ENCODE measurements at places on chromosomes 1 and 21.

- DNase-seq, result no peak
Measured at GRCh38 chr1:238674316-238674715, 712.1 kb upstream of the CHRM3 start.

- DNase-seq, result no peak
Measured at GRCh38 chr1:41409825-41410224, 48.6 kb downstream of the FOXO6 start.

- no peak for DNase-seq
Measured at GRCh38 chr1:10655002-10655401, 141.4 kb downstream of the CASZ1 start.

GRCh38 chr1:150575072-150575489 lies 4.3 kb downstream of the MCL1 start:
- no peak for DNase-seq

GRCh38 chr1:101162300-101162699 lies 74.5 kb upstream of the S1PR1 start:
- DNase-seq, result no peak

DNA sequence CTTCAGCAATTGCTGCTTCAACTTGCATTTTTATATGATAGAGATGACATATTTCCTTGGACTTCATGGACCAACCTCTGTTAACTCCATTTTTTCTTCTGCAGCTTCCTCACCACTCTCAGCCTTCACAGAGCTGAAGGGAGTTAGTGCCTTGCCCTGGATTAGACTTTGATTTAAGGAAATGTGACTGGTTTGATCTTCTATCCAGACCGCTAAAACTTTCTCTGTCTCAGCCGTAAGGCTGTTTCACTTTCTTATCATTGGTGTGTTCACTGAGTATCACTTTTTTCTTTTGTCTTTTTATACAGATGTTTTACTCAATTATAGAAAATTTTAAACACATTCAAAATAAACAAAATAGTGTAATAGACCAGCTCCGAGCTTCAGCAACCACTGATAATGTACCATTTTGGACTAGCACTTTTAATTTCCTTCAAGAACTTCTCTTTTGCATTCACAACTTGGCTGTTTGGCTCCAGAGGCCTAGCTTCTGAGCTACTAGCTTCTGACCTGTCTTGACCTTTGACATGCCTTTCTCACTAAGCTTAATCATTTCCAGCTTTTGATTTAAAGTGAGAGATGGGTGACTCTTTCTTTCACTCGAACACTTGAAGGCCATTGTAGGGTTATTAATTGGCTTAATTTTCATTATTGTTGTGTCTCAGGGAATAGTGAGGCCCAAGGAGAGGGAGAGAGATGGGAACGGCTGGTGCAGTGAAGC lies 9.3 kb downstream of the NEK7 start:
- DNase-seq, result no peak

- no peak for DNase-seq
Measured at GRCh38 chr1:243435836-243436235, 180.0 kb downstream of the SDCCAG8 start.

DNA sequence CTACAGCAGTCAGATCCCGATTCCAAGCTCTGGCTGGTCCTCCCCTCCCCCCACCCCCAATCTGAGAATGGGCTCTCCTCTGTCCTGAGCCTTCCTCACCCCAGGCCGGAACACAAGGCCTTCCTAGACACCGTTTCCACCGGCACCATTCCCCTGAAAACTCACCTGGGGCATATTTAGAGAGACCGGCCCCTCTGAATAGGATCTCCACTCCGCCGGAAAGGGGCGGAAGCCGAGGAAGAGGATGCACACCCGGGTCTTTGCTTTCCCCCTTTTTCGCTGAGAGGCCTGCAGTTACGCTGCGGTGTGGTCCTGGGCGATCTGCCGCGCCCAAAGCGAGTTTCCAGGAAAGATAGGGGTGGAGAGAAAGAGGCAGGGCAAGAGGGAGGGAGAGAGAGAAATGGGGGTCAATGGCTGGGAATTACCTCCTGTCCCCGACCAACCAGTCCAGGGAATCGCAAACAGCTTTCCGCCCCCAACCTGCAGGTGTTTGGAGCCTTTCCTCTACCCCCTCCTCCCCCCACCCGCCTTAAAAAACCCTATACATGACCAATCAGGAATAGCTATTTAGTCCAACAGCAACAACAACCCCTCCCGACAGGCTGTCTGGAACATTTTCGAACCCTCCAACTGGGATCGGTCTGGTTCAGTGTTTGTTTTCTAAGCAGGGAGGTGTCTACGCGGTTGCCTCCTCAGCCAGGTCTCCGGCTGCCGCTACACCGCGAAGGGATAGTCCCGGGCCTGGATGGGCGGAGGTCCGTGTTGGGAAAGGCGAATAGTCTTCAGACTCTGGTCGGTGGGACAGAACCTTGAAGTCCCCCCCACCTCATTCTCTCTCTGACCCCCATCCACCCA lies 2.8 kb downstream of the TAL1 start:
- no peak for DNase-seq

DNA sequence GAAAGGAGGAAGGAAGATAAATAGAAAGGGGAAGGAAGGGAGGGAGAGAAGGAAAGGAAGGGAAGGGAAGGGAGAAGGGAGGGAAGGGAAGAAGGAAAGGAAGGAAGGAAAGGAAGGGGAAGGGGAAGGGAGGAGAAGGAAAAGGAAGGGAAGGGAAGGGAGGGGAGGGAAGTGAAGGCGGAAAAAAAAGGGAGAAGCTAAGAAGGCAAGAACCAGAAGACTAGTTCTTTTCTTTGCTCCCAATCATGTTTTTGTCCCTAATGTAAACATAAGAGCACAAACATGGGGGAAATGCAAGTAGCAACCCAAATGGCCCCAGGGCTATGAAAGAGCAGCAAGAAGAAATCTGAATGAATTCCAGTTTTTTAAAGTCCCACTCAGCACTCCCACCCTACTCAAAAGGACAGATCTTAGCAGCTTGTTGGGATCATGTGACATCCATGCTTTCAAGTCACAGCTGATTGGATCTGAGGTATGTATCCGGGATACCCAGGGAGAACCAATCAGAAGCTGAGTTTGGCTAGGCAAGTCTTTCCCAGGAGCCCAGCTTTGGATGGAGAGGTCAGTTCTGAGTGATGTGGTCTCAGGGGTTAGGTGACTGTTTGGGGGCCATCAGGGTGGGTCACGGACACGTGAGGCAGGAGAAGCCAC lies 24.2 kb upstream of the FHAD1 start:
- DNase-seq, result no peak

DNA sequence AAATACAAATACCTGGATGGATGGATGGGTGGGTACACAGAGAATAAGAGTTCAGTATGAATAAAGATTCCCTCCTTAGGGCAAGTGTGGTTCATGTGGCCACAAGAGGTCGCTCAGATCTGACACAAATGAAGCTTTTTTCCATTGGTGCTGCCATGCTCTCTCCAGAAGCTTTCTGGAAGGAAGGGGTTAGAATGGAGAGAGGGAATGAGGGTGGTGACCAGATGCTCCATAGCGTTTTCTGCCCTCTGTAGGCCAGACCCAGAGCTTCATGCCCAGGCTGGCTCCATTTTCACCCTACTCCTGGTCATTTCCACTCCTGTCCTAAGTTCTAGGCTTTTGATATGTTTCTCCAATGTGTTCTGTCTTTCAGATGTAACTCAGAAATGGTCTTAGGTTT lies 3.3 kb upstream of the FCRL6 start:
- peak; percentile 51 for DNase-seq

DNA sequence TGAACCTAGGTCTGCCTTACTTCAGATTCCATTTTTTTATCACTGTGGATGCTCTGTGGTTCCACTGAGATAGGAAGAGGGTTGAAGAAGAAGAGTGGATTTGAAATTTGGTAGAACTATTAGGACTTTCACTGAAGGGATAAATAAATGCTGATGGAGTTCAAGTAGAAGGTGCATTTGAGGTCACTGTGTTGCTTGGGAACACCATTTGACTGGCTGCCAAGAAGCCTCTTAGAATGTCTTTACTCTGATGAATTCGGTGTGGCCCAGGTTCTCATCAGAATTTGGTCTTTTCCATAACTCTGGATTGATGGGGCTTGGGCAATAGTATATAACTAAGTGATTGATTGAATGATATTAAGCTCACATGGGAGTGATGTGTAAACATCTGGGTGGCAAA lies 11.9 kb downstream of the XPR1 start:
- no peak for DNase-seq

DNA sequence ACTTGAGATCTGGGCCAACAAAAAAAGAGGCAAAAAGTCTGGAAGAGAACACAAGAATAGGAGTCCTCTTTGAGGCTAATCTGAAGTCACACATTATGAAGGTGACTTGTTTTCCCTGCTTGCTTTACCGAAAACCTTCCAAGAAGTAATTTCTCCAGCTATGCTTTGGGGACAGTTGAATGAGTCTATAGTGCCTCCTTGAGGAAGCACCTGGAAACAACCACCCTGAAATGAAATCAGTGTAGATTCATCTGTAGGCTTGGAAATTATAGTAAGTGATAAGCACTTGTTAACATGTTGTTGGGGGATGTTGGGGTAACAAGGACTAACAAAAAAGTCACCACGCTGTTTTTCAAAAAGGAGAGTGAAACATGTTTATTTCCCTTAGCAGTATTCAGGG lies 23.4 kb upstream of the RPTN start:
- DNase-seq, result no peak

GRCh38 chr1:233180641-233181364 lies 114.7 kb downstream of the PCNX2 start:
- no peak for DNase-seq

GRCh38 chr1:167905182-167905581 lies 8.8 kb downstream of the ADCY10 start:
- no peak for DNase-seq

GRCh38 chr1:247551721-247552120 lies 2.8 kb downstream of the GCSAML start:
- no peak for DNase-seq

DNA sequence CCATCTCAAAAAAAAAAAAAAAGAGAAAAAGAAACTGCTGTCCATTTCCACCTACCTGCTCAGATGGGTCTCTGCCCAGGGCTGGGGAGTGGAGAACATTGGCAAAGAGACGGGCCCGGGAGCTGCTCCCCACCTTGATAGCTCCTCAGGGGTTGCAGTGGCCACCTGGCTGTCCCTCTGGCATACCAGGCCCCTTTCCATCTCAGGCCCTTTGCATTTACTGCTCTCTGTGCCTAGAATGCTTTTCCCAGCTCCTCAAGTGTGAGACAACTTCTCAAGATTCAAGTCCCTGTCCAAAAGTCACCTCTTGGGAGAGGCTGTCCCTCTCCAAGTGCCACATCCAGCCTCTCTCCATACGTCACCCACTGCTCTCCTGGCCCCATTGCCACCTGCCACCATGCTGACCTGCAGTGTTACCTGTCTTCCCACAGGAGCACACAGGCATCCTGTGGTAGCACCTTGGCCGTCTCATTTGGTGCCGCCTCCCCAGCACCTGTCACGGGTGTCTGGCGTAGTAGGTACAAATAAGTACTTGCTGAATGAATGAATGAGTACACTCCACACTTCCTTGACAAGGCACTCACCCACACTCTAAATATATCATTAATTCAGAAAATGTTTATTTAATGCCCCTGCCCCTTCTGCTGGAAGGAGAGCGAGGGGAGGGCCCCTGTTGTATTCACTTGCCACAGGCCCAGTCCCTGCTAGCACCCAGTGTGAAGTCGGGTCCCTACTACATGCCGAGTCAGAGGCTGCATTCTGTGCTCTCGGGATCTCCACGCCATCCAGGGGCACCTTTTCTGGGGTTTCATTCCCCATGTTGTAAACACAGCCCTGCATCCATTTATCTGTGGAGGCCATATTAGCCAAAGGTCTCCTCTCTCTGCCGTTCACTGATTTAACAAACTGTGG lies 48.8 kb downstream of the DISP3 start:
- DNase-seq, result no peak

GRCh38 chr1:241825581-241825980 lies 22.4 kb upstream of the EXO1 start:
- no peak for DNase-seq

GRCh38 chr1:38964140-38964548 lies 22.5 kb upstream of the RHBDL2 start:
- no peak for DNase-seq

- no peak for DNase-seq
Measured at GRCh38 chr21:38474124-38474523, 24.2 kb downstream of the ERG start.

GRCh38 chr1:113109908-113110554 lies 37.0 kb downstream of the LRIG2 start:
- no peak for DNase-seq

DNA sequence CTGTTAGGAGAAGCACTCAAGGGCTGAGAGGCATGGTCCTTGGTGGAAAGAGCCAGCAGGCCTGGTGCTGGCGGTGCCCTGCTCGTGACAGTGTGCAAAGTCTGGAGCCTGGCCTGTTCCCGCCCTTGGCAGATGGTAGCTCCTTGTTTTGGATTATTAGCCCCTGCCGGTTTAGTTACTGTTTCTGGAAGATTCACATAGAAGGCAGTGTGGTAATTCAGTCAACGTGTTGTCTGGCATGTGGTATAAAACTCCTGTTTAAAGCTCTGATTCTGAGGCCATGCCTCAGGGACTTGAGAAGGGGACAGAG lies 6.8 kb downstream of the PKNOX1 start:
- DNase-seq, result no peak

DNA sequence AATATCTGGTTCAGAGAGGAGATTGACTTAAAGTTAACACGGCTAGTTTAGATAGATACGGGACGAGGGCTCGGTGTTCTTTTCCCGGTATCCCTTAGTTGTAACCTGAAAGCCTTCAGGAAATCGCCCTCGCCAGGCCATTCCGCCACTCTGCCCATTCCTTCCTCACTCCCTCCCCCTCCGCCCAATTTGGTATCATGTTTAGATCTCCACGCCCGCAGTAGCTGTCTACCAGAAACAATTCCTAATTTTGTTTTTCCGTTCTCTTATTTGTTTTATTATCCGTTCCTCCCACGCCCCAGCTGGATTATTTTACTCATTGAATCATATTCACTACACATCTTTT lies 685 bp upstream of the VAMP4 start:
- DNase-seq, result peak; percentile 53

- DNase-seq, result no peak
Measured at GRCh38 chr1:79043506-79043905, 37.0 kb upstream of the ADGRL4 start.

GRCh38 chr1:194331758-194332157 lies 1145.3 kb upstream of the B3GALT2 start:
- DNase-seq, result no peak

DNA sequence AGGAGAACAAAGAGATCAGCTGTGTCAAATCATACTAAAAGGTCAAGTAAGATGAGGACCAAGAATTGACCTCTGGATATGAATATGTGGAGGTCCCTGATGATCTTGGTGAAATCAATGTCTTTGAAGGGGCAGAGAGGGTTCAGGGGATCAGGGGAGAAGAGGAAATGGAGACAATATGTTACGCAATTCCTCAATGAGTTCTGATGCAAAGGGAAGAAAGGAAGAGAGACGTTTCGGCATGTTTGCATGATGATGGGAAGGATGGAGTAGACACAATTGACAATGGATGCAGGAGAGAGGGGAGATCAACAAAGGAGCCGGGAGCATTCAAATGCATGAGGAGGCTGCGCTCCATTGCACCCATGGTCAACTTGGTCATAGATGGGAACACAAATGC lies 36.0 kb upstream of the GUCA2B start:
- no peak for DNase-seq

GRCh38 chr1:61457526-61458040 lies 267.4 kb downstream of the TM2D1 start:
- no peak for DNase-seq
